ENCODE measurements at places on chromosomes 13 and 19.

- DNase-seq, result no peak
Measured at GRCh38 chr13:33518452-33518851, 232.9 kb upstream of the STARD13 start.

DNA sequence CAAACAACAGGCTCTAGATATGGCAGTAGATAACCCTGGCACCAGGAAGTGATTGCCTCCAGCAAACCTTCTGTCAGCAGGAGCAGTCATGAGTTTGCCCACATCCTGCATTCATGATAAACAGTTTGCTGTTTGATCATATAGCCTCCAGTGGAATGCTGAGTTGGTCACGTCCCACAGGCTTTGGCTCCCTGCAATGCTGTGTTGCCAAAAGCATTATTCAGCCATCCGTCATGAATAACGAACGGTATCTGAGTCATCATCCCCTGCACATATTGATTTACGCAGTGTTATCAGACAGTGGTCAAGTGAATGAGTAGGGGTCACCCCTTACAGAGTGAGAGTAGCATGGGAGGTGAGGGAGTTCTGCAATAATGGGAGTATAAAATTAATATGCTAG, 21.9 kb upstream of the ZNF432 start:
- no peak for DNase-seq

DNA sequence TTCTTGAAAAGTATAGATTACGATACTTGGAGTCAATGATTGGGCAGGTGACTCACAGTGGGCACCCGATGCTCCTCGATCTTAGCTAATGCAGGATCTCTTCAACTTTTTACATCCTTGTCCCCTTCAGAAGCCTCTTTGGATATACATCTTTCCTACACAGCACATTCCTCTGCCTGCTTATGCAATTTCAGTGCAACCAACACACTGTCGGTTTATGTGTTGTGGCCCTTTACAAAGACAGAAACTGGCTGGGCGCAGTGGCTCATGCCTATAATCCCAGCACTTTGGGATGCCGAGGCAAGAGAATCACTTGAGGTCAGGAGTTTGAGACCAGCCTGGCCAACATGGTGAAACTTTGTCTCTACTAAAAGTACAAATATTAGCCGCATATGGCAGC, 2.6 kb downstream of the GPR42 start:
- no peak for DNase-seq

DNA sequence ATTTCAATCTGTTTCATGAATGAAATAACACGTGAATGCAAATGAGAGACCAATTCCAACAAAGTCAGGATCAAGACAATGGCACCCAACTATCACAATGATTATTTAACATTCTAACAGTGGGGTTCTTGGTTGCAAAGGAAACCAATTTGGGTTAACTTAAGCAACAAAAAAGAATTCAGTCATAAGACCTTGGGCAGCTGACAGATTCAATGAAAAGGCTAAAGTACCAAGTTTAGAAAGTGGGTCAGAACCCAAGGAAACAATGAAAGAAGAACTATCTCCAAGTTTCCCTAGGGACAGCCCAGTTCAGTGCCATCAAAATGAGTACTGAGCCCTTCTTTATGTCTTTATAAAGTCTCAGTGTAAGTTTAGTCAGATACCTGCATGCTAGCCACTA, 17.5 kb upstream of the SIGLEC14 start:
- DNase-seq, result no peak

- DNase-seq, result no peak
Measured at GRCh38 chr19:36460046-36460445, 29.3 kb downstream of the ZNF566 start.

DNA sequence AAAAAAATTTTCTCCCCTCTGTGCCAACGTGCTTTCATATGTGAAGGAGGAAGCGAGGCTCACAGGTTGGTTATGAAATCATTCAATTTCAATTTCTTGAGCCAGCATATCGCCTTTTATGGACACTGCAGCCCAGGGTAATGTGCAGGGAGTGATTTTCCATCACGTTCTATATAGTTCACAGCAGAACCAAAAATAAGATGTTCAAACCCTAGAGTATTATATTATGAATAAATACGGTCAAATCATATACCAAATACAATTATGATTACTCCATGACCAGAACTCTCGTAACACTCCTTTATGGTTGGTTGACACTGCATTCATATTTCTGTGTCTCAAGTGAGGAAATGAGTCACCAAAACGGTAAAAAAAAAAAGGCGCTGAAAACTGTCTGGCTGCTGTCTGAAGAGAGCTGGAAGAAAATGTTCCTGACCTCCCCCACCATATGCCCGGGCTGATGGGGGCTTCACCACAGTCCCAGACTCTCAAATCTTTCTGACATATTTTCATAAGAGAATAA, 75.8 kb upstream of the UBAC2 start:
- DNase-seq, result no peak

DNA sequence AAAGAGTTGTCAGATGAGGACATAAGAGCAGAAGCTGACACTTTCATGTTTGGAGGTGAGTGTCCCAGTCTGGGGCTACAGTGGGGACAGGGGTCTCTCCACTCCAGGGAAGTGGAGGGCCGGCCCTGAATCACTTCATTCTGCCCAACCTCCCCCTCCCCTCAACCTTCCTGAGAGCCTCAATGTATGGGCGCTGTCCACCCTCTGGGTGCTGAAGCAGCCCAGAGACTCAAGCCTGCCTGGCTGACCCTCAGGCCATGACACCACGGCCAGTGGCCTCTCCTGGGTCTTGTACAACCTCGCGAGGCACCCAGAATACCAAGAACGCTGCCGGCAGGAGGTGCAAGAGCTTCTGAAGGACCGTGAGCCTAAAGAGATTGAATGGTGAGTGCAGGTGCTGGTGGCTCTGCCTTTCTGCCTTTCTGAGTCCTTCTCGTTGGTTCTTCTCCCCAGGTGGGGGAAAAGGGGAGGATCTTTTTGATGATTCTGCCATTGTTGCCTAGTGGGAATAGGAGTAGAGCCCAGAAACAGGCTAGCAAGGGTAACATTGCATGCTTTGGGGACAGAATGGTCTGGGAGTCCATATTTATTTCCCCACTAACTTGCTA, 8.8 kb downstream of the CYP4F8 start:
- DNase-seq, result no peak

DNA sequence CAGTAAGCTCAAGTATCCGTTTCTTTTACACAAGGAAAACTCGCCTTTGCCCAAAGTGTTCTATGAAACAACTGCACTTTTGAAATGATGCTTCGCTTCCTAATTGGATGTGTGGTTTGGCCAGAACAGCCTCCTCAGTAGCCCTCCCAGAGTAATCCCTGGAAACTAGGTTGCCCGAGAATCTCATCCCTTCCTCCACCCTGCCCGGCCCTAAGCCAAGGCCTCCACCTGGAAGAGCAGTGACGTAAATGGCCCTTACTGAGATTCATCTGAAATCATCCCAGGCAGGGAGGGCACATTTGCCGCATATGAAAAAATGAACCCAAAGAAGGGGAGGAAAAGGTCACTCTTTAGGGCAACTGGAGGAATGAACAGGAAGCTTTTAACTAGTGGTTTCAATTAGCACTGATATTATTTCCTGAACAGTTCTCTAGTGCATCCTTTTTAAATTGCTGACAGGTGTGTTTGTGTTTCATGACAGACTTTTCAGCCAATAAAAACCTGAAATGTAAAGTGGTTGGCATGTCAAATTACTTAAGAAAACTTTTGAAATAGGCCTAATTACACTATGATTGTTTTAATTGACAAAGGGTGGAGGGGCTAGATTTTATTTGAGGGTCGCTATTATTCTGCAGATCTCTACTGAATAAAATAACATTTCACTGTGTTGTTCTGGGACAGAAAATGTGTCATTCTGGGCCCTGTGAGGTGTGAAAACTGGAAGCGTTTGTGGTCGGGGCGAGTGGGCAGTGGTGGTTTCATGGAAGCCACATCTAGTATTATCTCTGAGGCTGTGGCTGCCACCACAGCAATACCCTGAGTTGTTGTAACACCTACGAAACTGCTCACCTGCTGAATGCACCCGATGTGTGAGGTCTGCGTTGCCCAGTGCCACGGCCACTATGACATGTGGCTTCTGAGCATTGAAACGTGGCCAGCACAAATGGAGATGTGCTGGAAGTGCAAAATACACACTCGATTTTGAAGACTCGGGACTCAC, 112.1 kb downstream of the ZIC5 start:
- peak; percentile 63 for DNase-seq

DNA sequence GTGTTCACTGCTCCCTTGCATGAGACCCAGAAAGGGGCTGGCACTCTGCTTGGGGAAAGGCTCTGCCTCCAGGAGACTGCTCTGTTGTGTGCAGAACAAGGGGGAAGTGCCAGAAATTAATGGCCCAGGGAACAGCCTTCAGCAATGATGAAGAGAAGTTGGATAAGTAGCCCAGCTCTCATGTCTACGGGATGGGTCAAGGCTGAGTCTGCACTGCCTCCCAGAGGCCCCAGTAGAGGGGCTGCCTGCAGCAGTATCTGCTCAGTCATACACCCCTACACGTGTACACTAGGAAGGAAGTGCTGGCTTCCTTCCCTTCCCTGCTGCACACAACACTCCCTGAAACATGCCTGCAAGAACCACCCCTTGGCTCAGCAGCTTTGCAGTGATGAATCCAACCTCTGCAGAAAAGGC, 54.6 kb upstream of the URI1 start:
- no peak for DNase-seq

- DNase-seq, result no peak
Measured at GRCh38 chr19:2483484-2484151, 7.7 kb downstream of the GADD45B start.

DNA sequence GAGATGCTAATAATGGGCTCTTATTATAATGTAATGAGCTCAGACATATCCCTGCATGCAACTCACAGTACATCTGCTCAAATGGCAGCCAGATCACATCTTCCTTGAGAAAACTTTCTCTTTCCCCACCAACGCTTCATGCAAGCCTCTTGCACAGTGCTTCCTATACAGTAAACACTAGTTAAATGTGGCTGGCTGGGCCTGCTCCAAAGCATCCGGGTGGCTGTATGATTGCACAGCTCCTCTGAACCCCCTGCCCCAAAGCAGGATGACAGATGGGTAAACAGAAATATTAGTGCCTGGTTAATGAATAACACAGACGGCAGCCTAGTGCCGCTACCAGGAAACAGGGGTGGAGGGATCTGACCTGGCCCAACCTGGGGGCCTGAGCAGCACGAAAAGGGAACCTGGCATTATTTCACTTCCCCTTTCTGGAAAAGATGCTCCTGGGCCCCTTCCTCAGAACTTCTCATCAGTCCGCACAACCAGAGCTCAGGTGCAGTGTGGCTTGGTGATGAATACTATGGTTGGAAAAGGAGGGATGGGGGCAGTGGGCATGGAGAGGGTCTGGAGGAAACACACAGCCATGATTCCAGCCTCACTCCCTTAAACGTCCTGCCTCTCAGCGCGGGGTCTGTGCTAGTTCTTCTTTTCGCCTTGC, 10.8 kb downstream of the FFAR2 start:
- DNase-seq, result no peak

DNA sequence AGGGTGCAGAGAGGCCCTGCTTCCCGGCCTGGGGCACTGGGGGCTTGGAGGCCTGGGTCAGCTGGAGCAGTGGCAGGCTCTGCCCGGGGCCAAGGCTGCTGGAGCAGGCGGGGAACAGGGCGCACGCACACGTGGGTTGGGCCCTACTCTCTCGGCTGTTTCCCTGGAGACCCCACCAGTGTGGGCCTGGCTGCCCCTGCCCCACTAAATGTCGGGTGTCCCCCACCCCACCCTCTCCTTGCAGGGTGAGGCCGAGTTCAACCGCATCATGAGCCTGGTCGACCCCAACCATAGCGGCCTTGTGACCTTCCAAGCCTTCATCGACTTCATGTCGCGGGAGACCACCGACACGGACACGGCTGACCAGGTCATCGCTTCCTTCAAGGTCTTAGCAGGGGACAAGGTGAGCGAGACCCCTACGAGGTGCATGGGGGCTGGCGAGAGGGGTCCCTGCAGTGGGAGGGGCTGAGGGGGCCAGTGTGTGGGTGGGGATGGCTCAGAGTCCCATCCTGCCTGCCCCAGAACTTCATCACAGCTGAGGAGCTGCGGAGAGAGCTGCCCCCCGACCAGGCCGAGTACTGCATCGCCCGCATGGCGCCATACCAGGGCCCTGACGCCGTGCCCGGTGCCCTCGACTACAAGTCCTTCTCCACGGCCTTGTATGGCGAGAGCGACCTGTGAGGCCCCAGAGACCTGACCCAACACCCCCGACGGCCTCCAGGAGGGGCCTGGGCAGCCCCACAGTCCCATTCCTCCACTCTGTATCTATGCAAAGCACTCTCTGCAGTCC, 15.3 kb downstream of the CAPN12 start:
- DNase-seq, result no peak

DNA sequence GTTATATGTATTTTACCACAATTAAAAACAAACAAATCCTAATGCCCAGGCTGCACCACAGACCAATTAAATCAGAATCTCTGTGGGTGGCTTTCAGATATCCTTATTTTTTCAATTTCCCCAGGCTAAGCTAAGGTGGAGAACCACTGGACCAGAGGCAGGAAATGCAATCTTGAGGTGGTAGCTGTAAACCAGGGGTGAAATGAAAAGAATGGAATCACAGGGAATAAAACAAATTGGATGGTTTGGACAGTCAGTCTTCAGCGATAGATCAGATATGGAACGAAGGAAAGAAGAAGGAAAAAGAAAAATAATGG, 215.4 kb downstream of the KCNRG start:
- no peak for DNase-seq
